ENCODE measurements at places on chromosomes 2 and 18. TPM values are rescaled to one million over a fixed set of nuclear protein-coding genes. Genes with fewer than 3 reads are reported as not detected.
A peak's percentile ranks its signal among the peaks of the same experiment; 100 is the strongest.

- no peak for DNase-seq
Measured at GRCh38 chr2:151774506-151774905, 40.2 kb upstream of the NEB start.

GRCh38 chr2:205073433-205074020, 528.3 kb downstream of the PARD3B start:
- DNase-seq = no peak

DNA sequence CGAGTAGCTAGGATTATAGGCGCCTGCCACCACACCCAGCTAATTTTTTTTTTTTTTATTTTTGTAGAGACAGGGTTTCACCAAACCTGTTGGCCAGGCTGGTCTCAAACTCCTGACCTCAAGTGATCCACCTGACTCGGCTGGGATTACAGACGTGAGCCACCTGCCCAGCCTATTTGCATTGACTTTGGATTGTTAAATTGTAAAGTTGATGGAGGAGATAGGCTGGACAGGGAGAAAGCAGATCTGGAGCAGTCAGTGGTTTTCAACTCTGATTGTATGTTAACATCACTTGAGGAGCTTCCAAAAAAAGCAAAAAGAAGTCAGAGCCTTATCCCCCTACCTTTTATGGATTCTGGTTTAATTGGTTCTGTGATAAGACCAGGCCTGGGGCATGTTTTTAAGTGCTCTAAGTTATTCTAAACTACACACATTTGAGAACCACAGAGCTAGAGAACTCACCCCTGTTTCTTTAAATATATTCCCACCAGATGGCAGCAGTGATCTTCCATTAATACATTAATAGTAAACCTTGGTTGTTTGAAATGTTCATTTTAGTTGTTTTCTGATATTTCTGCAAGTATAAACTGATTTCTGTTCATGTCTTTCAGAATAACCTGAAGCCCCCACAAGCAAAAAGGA, 7.5 kb downstream of the C2orf49 start:
- peak; percentile 76 for DNase-seq

GRCh38 chr2:21078296-21078695, 34.4 kb upstream of the APOB start:
- DNase-seq = no peak

DNA sequence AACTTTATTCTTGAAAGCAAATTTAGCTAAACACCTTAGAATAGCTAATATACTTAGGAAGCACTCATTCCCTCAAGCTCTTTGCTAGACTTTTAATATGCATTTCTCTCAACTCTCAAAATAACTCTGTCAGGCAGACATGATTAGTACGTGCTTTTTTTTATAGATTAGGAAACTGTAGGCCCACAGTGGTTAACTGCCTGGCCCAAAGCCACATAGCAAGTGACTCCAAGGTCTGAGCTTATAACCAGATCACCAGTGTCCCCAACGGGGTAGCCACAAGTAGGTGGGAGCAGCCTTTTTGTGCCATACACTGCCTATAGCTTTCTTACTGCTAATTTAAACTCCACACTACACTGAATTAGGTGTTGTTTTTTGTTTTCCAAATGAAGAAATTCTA, 576.8 kb downstream of the METTL4 start:
- no peak for DNase-seq

DNA sequence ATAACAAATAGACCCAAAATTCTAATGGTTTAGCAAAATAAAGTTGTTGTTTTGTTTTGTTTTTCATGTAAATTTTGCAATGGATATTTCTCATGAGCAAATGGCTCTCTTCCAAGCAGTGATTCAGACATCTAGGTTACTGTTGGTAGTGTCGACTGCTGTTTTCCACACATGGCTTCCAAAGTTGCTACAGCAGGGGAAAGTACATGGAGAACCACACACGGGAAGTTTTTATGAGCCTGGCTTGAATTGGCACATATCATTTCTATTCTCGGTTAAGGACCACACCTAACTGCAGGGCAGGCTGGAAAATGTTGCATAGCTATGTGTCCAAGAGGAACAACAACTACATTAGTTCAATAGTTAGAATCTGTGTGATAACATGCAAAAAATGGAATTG, 262.1 kb downstream of the GALNT13 start:
- no peak for DNase-seq

GRCh38 chr2:77147153-77147552, 375.0 kb downstream of the LRRTM4 start:
- no peak for DNase-seq

DNA sequence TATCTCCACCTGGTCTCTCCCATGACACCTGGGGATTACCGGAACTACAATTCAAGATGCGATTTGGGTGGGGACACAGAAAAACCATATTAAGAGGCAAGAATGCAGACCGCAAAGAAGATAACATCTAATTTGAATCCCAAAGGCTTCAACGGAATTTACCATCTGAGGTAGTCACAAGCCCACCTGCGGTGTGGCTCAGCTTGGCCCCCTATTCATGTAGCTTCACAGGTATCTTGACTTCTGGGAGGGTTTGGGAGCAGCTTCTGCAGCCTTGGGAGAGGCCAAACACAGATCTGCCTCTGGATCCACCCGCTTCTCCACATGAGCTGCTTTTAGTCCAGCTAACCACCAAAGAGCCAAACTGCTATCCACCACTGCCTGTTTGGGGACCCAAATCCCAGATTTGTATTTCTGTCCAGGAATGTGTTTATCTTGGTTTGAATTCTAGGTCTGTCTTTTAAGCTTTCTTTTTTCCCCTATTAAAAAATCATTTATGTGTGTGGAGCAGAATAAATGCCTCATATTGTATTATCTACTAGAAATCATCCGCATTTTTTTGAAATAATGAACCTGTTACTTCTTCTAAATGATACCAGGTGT, 247.6 kb downstream of the DLGAP1 start:
- DNase-seq = no peak

DNA sequence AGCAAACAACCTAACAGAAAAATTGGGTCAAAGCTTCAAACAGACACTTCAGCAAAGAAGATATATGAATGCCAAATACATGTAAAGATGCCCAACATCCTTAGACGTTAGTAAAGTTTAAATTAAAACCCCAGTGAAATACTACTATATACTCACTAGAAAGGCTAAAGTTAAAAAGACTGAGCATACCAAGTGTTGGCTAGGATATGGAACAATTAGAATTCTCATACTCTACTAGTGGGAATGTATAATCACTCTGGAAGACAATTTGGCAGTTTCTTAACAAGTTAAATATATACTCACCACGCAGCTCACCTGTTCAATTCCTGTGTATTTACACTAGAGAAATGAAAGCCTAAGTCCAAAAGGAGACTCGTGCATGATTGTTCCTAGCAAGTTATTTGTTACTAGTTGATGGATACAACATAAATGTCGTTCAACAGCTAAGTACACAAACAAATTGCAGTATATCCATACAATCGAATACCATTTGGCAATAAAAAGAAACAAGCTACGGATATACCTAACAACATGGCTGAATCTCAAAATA, 183.7 kb upstream of the ZFP36L2 start:
- no peak for DNase-seq

DNA sequence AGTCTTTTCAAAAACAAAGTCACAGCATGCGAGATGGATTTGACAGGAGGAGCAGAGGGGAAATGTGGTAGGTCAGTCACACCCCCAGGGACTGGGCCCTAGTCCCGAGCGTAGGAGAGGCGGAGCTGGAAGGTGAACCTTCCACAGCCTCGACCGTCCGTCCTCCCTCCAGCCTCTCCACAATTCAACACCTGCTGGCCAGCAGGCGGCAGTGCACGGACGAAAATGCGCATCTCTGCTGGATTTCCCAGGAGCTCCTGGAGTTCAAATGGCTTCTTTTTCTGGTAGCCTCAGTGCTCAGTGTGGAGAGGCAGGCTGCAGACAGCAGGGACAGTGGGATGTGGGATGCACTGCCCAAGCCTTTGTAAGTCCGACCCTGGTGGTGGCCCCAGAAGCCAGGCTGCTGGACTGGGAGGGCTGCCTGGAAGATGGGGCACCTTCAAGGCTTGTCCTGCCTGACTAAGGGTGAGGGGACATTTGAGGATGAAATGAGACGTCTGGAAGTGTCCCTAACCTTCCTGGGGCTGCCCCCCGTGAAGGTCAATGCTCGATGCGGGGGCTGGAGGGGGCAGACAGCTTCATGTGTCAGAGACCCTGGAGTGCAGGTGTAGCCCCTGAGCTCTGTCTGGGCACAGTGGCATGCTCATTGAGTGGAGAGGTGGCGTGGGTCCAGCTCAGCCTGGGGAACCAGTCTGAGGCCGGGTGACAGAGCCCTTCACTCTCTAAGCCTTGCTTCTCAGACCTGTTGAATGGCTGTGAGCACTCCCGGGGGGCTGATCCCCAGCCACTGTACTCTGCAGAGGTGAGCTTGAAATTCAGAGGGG, 189.5 kb downstream of the TFCP2L1 start:
- DNase-seq = peak; percentile 54

Gene CNDP1
- total RNA-seq = not detected

Gene LIMS4
- 0.81 TPM for total RNA-seq

Measured in HT-29 (cell line).